AG09319 (cell line): ENCODE measurements at places on chromosomes 6 and 20.

GRCh38 chr20:39619271-39619785 is 657.2 kb downstream of the DHX35 start:
- no peak for DNase-seq

GRCh38 chr6:159977255-159977903 is 8.5 kb downstream of the IGF2R start:
- no peak for DNase-seq

DNA sequence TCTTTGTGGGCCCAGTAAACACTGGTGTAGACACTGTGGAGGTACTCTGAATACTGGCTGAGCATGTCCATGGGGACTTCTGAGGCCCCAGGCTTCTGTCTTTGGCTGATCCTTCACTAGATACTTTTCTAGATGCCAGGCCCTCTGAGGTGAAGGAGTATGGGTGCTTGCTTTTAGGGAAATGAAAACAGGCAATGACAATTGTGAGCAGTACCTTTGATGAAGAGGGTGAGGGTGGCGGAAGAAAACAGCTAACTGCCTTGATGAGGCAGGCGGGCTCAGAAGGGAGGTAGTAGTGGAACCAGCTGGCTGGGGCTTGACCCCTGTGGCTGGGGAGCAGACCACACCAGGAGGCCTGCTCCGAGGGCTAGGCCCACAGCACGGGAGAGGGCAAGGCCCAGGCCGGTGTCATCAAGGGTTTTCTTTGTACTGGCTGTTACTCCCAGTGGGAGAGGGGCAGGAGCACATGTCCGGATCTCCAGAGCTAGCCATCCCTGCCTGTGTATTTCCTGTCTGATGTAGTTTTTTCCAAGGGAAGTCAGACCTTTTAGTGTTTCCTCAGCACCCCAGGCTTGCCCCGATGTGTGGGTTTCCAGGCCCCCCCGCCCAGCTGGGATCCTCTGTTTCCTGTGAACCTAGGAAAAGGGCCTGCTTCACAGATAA is 3.9 kb downstream of the PLCG1 start:
- no peak for DNase-seq

- no peak for DNase-seq
Measured at GRCh38 chr20:23753589-23753988, 2.9 kb upstream of the CST1 start.

DNA sequence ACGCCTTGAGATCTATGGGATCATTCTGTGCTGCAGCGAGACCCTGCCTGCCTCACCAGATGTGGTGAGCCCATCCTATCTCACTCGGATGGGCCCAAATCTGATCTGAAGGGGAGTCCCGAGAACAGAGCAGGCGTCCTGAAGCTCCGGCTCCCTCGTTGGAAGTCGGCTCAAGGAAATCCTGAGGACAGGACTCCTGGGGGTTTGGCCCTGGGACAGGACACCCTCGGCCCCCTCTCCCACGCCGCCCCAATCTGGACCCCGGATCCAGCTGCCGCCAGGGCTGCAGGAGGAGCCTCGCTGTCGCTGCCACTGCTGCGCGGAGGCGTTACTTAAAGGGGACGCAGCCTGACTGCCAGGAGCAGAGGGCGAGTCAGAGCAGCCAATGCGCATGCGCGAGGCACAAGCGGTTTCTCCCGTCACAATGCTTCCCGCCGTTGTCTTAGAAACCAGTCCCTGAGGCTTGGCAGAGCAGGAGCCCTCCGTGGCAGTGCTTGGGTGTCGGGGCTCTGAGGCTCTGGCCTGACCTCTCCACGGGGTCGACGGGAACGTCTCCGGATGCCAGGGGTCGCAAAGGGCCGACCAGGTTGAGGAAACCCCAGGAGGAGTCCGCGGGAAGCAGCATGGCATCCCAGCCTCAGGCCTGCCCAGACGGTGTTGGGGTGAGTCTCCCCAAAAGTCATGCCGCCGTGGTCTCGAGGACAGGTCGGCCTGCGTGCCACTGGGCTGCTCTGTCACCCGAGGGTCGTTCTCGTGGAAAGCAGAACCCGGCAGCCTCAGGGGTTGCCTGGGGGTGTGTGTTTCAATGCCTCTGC is 1567.8 kb upstream of the DEFB115 start:
- DNase-seq = no peak
